ENCODE measurements at places on chromosomes 1 and 21.
A peak's percentile ranks its signal among the peaks of the same experiment; 100 is the strongest.

DNA sequence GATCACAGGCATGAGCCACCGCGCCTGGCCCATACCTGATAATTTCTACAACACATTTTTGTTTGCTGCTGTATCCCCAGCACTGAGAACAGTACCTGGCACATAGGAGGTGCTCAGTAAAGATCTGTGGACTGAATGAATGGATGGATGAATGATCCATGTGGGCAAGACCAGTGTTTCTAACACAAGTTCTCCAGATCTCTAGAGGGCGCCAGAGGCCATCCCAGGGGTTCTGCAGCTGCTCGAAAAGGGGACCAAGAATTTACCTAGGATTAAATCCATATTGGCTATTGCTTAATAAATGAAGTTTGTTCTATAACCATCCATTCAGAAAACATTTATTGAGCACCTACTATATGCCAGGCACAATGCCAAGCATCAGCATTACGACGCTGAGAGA, 167.7 kb downstream of the ACTL8 start:
- peak; percentile 58 for DNase-seq

- DNase-seq, result peak; percentile 53
Measured at GRCh38 chr1:67052741-67053534, 1.0 kb downstream of the SLC35D1 start.

- no peak for DNase-seq
Measured at GRCh38 chr21:37765221-37765900, 150.9 kb downstream of the KCNJ6 start.

- no peak for DNase-seq
Measured at GRCh38 chr1:39082811-39083576, 56.8 kb downstream of the NDUFS5 start.

- DNase-seq, result no peak
Measured at GRCh38 chr1:38502758-38503157, 356.8 kb downstream of the RRAGC start.
